Stimulated activated CD4-positive, alpha-beta T cell treated with anti-CD3 and anti-CD28 coated beads, Interleukin-4, amount 100 ng/mL, for 4 hours (primary cell): ENCODE measurements at places on chromosomes 4 and X.

GRCh38 chr4:95513022-95513421 lies 35.8 kb downstream of the UNC5C start:
- no peak for DNase-seq

- no peak for DNase-seq
Observed at GRCh38 chr4:84342161-84342560, 156.9 kb downstream of the NKX6-1 start.

- DNase-seq = no peak
Observed at GRCh38 chrX:75648803-75649588, 126.2 kb upstream of the ZDHHC15 start.

GRCh38 chr4:145494666-145495270 lies 13.1 kb downstream of the SMAD1 start:
- DNase-seq = no peak

DNA sequence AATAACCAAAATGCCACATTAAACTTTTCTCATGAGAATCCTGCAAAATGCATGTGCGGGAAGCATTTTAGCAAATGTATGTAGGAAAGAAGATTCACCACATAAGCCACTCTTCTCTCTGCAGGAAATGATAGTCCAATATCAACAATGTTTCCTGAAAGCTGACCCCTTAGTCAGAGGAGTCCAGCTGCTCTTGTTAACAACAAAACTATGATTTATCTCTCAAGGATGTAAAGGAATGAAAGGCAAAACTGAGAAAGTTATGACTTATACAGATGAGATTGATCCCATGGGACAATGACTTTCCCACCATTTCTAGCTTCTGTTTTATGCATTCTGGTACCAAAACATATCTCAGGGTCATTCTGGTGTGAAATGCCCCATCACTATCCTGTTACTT lies 125.0 kb upstream of the EDNRA start:
- no peak for DNase-seq

GRCh38 chrX:131729295-131729694 lies 185.4 kb downstream of the OR13H1 start:
- DNase-seq = no peak

- no peak for DNase-seq
Observed at GRCh38 chr4:94349193-94349592, 6.6 kb upstream of the HPGDS start.

DNA sequence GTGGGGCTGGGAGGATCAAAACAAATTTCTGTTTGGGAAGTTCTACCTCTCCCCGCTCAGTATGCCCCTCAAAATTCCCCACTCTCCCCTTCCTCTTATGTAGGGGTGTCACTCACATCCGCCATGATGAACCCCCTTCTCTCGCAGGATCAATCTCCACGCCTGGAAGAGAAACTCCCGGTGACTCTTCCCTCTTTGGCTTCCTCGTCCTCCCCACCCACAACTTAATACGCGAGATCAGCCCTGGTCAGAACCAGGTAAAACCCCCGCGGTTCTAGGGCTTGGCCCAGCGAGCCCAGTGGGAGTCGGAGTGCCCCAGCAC lies 427 bp downstream of the LAMTOR3 start:
- DNase-seq = no peak

DNA sequence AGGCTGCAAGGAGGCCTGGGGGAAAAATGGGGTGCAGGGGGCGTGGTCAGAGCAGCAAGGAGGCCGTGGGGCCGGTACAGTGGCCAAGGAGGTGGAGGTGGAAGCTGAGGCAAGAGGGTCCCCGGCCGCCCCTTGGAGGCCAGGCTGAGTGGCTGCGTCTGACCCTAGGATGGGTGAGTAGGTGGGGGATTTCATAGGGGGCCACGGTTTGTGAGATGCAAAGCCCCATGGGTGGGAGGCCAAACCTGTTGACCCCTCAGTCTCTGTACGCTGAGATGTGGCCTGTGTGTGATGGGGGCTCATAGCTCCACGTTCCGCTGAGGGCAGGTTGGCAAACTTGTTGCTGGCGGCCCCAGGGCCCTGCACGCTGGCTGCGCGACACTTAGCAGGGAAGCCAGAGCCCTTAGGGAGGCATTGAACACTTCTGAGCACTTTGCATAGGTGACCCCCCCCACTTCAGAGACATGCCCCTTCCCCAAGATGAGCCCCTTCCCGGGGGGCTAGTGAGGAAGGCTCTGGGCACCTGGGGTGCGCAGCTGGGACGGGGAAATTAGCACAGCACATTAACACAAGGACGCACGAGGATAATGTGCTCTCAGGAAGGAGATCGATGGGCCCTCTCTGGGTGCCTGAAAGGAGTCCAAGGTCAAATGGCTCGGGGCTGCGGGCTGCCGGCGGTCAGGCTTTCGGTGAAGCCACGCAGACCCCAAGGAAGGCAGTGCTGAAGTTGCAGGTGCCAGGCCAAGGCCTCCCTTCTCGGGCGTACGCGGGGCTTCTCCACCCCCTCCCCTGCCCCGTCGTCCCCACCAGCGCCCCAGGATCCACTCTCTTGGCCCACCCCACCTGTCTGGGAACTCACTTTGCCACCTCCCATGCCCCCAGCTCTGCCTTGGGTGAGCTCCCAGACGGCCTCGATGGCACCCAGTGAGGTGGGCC lies 107.4 kb downstream of the HMX1 start:
- DNase-seq = no peak

- DNase-seq = no peak
Observed at GRCh38 chrX:10833299-10834169, 213.1 kb upstream of the MID1 start.

DNA sequence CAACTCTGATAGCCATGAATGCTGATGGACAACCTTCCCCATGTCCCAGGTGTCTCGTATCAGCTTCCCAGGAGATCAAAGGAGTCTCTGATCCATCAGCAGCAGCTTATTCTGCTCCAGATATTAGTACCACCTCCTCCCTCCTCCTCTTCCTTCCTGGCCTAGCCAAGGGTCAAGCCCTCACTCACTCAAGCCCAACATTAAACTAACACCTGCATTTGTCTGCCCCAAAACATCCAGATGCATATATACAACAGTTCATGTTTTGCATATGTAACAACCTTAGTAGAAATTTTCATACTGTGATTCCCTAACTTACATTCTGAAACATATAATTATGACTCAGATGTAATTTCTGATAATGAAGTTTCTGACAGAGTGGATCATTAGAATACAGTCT lies 29.9 kb downstream of the BCLAF3 start:
- no peak for DNase-seq

GRCh38 chr4:143296397-143297067 lies 40.1 kb upstream of the GAB1 start:
- DNase-seq = no peak

- DNase-seq = peak; percentile 27
Observed at GRCh38 chrX:39309018-39309635, 507.9 kb downstream of the MID1IP1 start.

DNA sequence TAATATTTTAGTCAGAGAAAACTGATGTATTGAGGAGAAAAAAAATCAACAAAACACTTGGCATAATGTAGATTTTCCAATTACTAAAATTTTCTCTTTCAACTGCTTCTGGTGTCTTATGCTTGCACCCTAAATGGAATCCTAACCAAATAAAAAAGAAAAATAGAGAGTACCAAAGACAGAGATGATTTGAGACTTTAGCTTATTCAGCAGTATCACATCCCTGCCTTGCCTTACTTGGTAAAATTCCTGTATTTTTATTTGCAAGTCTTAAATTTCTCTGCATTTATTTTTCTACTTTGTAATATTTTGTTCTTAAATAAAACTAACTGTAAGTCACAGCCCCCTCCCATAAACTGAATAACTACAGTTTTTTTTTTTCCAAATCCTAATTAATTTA lies 950.5 kb upstream of the INTU start:
- DNase-seq = no peak

- no peak for DNase-seq
Observed at GRCh38 chr4:24816797-24817196, 21.4 kb downstream of the SOD3 start.

GRCh38 chr4:10096201-10096977 lies 20.2 kb downstream of the WDR1 start:
- peak; percentile 72 for DNase-seq

DNA sequence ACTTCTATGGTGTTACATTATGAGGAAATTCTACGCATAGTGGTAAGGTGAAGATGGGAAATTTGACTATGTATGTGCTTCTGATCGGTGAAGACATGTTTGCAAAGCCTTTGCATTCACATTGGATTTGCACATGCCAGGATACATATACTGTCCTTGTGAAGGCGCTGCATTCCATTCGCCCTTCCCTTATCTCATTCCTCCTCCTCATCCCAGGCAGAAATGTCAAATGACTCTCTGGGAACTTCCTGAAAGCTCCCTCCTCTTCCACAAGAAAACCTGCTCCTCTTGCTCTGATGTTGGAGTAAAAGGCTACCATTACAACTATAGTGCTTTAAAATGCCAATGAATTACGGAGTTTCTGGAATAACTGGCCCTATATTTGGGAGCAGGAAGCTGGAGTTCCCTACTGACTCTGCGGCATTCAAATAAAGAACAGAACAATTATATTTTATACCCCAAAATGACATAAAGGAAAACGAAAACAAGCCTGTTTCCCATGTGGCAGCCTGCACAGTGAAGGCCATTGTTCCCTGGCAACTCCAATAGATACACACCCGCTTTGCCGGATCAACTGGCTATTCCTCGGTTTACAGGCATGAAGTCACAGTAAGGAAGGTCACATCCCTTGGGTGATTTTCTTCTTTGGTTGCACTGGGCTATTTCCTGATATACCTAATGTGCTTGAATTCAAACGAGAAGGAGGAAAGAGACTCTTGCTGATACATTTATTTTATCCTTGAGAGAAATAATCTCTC lies 84.5 kb downstream of the AREG start:
- DNase-seq = no peak

DNA sequence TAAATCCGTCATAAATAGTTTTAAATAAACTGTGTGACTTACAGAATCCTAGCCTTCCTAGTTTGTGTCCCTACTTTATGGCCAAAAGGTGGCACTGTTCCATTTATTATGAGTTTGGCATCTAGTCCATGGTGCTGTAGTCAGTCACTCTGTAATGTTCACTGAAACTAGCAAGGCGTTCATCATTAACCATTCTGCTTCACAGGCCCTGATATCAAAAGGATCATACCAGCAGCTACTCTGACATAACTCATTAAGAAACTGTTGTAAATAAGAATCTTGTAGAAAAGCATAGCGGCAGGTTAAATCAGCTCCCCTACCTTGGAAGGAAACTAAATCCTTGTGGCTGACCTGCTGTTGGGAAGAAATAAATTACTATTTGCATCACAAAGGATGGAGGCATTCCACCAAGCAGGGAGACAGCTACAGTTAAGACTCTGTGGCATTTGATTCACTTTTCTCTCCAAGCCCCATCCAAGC lies 919.6 kb upstream of the DIAPH2 start:
- no peak for DNase-seq

DNA sequence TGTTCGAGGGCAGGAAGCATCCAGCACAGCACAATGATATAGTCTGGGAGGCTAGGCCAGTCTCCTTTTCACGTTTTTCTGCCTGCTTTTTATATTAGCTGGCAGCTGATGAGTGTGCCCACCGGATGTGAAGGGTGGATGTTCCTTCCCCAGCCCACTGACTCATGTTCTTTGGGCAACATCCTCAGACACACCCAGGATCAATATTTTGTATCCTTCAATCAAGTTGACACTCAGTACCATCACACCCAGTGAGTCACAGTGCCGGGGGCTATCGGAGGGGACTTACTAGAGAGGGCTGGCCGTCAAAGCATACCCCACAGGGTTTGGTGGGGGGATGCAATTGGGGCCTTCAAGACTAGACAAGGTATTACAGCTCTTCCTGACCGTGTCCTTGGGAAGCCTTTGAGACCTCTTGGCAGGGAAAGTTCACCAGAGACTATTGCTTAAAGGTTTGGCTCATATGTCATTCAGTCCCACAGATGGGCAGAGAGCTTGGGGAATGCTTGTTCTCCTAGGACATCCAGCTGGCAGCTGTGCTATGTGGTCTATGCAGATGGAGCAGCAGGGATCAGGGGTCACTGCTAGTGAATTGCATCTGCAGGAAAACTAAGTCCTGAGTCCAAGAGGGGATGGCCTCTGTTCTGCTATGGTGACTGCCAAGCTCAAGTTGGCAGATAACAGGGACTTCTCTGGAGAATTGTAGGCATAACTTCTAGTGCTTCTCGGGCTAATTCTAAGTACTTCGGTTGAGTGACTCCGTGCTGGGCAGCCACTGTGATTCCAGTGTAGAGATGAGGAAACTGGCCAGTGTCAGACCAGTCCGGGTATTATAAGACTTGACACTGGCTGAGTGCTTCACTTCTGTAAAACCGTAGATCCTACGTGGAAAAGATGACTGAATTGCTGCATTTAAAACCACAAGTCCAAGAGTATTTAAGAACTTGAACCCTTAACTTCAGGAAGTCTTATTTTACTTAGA lies 12.9 kb upstream of the WDR1 start:
- no peak for DNase-seq

- DNase-seq = peak; percentile 7
Observed at GRCh38 chrX:41922431-41923151, 763 bp downstream of the CASK start.

DNA sequence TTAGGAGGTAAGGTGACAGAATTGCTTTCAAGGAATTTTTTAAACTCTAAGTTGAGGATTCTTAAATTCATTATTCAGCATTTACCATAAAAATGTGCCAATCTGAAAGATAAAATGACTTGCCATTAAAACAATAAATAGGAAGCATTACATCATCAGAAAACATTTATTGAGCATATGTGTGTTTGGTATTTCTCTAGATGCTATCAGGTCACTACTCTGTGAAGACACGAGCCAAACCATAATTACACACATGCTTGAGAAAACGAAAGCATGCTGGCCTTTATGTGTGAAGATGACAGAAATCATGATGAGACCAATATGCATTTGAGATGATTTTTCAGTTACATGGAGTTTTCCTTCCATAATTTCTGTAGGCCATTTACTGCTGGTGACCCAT lies 12.3 kb upstream of the IL21 start:
- DNase-seq = no peak

- no peak for DNase-seq
Observed at GRCh38 chrX:1472975-1473374, 20.3 kb upstream of the ASMTL start.

DNA sequence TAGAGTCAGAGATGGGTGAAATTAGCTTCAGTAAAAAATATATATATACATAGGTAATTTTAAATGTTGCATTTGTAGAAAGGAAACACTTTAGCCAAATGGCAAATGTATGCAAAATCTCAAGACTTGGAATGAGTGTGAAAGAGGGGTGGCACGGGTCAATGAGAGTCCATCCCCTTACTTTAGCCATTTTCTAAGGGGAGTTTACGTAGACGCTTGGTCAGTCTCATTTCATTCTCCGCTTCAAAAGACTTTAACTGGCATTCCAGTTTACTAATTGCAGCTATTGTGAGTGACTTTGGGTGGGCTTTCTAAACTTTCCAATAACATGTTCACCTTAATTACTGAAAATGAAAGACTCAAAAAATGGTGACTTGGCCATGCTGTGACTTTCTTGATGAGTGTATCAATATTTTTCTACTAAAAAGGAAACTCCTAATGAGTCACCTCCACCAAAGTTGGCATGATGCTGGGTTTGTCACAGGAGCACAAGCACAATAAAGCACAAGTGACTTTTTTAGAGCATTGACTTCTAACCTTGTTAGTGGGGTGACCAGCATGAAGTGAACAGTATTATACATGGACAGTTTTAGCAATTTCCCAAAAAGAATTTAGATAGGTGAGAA lies 356.0 kb upstream of the RASGEF1B start:
- DNase-seq = no peak
